ENCODE measurements at places on chromosomes 6 and 20. TPM values are rescaled to one million over a fixed set of nuclear protein-coding genes. Genes with fewer than 3 reads are reported as not detected.

SOX18 gene
- 1.1 TPM for total RNA-seq

ZNF391 gene
- total RNA-seq = 0.35 TPM

TTK gene
- total RNA-seq = 20.5 TPM

DNMT3B gene
- 4.2 TPM for total RNA-seq

PNPLA1 gene
- not detected for total RNA-seq

TRDN gene
- total RNA-seq = not detected

EYA4 gene
- 8.3 TPM for total RNA-seq

FRS3 gene
- 2.9 TPM for total RNA-seq

ITPR3 gene
- total RNA-seq = 39.4 TPM

ATP9A gene
- total RNA-seq = 16.1 TPM

HCRTR2 gene
- total RNA-seq = not detected

SLC35D3 gene
- 0.14 TPM for total RNA-seq

PDYN gene
- not detected for total RNA-seq

KIF25 gene
- total RNA-seq = not detected

LPIN3 gene
- 14.3 TPM for total RNA-seq

BIRC7 gene
- 2.3 TPM for total RNA-seq

L3MBTL3 gene
- 2.0 TPM for total RNA-seq

OXT gene
- not detected for total RNA-seq

ZC2HC1B gene
- total RNA-seq = not detected

DAAM2 gene
- total RNA-seq = 0.04 TPM

PGBD1 gene
- total RNA-seq = 5.1 TPM

XKR7 gene
- total RNA-seq = 0.02 TPM

EPB41L1 gene
- total RNA-seq = 77.5 TPM

RAB44 gene
- total RNA-seq = 0.06 TPM

SCRT2 gene
- not detected for total RNA-seq

CCN2 gene
- total RNA-seq = 155 TPM

HSPA12B gene
- total RNA-seq = 0.25 TPM

COX4I2 gene
- not detected for total RNA-seq

CAGE1 gene
- total RNA-seq = not detected

Data from A549 treated with Mapracorat at 1 μM for 4 hours (cell line).